ENCODE measurements at places on chromosomes 4 and X.

GRCh38 chr4:123449780-123450179 is 53.2 kb downstream of the SPRY1 start:
- peak; percentile 56 for DNase-seq

DNA sequence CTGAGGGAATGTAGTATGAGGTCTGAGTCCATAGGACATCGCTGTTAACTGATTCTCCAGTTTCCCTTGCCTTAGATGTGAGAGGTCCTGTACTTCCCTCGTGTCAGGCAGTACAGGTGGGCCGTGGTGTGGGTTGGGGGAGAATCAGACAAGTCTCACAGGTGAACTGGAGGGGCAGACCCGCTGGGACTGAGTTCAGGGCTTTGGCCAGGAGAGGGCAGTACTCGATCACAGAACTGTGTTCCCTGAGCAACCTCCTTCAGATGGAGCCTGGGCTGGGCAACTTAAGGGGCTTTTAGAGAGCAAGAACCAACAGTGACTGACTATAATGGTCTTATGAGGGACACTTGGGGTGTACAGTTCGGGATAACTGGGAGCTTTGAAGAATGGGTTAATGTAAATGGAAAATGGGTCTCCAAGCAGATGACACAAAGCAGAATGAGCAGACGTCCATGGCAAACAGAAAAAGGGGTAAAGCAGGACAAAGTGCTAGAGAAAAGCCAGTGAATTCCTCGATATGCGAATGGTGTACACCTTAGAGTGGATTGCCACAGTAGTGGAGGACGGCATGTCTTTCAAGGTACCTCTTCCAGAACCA is 83.6 kb downstream of the CCNG2 start:
- peak; percentile 8 for DNase-seq

GRCh38 chr4:102678695-102679335 is 82.0 kb downstream of the MANBA start:
- DNase-seq, result no peak

DNA sequence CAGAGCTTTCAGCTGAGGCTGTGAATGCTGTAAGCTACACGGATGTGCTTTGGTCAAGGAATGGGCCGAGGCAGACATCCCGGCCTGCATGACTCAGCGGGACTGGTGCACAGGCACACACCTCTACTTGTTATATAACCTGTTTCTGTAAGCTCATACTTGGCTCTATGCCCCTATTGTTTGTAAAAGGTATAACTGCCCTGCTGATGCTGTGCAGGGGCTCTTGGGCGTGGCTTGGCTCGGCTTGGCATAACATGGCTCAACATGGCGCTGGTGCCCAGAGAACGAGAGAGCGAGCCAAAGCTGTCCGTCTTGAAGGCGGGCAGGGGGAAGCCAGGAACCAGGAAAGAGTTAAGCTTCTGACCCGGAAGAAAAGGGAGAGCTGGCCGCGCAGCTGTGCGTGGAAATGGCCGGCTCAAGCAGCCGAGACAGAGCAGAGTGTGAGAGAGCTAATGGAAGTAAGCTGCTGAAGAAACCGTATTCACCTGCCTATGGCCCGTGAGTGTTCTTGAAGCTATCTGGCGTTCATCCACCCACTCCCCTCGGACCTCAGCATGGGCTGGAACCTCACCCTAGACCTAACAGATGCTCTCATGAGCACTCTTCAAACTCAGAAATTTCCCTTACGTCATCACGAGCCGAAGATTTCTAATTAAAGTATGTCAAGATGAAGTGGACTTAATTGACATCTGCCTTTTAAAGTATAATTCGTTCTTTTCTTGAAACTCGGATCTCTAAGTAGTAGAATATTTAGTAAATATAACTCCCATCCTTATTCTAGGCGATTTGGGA is 286.3 kb upstream of the AGA start:
- no peak for DNase-seq

DNA sequence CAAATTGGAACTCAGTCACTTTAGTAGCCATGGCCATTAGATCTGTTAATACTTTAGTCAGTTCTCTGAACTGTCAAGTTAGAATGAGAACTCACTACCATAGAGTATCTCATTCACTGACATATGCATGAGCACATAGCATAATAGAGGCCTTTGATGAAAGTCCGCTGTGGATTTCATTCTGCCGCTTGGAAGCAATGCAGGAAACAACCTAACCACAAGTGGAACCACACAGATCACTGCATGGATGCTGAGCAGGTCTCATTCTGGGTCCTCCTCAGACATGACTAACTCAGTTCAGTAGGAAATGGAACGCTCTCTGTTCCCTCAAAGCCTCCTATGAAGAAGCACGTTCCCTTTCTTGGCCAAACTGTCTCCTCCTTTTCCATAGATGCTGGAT is 1624.8 kb upstream of the TENM3 start:
- DNase-seq, result no peak

- DNase-seq, result no peak
Observed at GRCh38 chrX:154829134-154829533, 5.3 kb downstream of the SMIM9 start.

DNA sequence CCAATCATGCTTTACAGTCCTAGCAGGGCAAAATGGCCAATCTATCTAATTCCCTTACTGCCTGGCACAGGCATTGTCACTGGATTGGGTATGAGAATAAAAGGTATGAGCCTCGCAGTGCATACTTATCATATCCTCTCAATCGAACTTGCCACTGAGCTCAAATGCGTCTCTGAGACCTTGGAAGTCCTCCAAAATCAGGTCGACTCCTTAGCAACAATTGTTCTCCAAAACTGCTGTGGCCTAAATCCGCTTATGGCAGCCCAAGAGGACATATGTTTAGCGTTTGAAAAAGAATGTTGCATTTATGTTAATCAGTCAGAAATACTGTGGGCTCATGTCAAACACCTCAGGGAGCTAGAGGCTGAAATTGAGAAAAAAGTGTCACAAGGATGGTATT is 69.7 kb downstream of the SPIN4 start:
- DNase-seq, result no peak

- peak; percentile 20 for DNase-seq
Observed at GRCh38 chr4:2105559-2105958, 46.4 kb downstream of the NAT8L start.

DNA sequence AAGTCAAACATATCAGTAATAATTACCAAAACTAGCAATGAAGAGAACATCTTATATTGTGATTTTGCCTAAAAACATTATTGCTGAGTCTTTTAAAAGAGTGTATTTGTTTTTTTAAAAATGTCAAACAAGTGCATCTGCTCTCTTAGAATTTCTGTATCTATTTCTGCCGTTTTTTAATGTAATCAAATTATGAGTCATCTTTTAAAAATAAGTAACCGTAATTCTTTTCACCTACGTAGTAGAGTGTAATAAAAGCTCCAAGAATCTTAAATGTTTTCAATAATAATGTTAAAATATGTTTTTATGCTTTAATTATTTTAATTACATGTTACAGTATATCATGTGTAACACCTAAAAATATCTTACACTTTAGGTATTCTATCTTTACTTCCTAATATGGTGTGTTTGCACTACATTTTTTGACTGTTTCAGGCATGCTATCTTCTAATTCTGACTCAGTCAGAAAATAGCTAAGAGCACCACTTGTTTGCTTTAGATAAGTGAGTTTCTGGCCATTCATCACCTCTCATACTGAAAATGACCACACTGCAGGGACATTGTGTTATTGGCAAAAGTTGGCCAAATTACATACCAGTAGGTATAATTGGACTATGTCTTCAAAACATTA is 368.5 kb downstream of the PCDH7 start:
- peak; percentile 76 for DNase-seq

DNA sequence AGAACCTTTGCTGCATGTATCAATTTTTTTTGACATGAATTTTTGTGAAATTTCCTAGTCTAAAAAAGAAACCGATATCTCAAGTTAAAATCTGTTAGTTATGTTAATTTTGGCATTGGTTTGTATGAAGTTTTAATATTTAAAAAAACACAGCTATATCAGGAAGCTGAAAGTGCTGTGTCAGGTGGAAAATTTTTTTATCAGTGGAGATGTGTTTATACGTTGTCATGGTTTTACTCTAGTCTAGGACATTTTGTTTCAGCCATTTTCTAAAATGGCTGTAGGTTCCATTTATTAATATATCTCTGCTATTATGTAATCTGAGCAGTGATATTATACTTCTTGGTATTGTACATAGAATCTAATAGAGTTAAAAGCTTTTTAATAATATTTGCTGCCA is 34.2 kb downstream of the OCRL start:
- no peak for DNase-seq

DNA sequence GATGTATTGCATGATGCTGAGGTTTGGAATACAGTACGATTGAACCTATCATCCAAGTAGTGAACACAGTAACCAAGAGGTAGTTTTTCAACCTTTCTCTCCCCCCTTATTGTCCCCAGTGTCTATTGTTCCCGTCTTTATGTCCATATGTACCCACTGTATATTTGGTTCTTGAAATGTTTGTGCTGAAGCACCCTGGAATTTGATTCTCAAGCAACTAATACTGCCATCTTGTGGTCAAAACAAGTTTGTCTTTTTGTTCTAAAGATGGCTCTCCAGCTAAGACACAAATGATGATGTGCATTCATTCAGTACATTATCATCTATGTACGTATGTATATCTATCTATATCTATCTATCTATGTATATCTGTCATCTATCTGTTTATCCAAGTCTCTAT is 33.5 kb upstream of the DCX start:
- no peak for DNase-seq

DNA sequence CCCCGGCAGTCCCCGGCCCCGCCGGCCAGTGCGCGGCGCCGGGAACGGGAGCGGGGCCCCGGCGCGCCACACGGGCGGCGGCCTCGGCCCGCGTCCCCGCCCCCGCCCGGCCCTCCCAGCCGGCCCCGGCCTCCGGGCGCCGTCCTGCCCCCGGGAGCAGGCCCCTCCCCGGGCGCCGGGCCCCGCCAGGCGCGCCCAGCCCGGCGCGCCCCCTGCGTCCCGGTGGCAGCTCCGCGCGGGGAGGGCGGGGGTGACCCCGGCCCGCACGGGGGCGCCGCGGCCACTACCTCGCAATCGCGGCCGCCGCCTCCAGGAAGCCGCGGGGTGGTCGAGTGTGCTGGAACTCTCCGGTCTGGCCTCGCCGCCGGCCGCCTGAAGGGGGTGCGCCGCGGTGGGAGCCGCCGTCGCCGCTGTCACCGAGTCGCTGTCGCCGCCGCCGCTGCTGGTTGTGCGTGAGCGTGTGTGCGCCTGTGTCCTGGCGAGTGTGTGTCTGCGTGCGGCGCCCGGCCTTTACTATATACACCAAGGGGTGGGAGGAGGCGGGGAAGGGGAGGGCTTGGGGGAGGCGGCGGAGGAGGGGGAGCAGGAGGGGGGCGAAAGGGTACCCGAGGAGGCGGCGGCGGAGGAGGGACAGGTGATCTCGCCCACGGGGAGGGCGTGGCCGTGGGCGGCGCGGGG is at the start of gene RAI2:
Gene RAI2, minus strand, starts transcription at position 488 of the 678 bp plus-strand sequence. CDS start 59,288 bp downstream, outside the sequence.
- DNase-seq, result no peak

DNA sequence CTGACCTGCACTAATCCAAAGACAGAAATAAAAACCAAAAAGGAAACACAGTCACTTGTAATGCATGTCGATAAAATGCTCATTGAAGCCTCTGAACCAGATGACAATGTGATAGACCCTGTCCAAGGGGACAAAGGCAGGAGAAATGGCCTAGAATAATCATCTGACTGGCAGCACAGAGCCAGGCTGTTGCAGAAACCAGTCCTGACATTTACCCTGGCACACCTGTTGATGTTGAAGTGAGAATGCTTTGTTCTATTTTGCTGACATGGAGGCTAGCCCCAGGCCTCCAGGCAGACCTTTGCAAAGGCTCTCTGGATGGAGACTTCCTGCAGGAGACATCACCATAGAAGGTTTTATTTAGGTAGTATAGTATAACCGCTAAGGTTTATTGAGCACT is 41.0 kb downstream of the TFDP3 start:
- DNase-seq, result no peak

DNA sequence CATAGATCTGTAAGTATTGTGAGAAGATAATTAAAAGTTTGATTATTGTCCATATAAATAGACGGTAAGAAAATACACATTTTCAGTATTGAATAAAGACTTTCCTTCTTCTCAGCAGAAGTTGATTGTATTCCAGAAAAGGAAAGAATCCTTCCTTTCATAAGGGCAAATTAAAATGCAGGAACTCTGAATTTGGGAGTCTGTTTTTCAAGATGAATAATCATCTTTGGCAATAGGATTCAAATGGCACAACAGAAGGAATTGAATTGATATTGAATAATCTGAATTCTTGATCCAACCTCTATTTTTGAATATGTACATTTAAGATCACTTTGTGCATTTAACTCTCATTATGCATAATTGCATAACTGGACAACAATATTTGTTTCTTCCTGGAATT is 149.3 kb downstream of the DMD start:
- DNase-seq, result no peak

GRCh38 chrX:96474029-96474740 is 210.5 kb upstream of the DIAPH2 start:
- DNase-seq, result peak; percentile 27

- no peak for DNase-seq
Observed at GRCh38 chrX:29143356-29143755, 556.1 kb downstream of the IL1RAPL1 start.

DNA sequence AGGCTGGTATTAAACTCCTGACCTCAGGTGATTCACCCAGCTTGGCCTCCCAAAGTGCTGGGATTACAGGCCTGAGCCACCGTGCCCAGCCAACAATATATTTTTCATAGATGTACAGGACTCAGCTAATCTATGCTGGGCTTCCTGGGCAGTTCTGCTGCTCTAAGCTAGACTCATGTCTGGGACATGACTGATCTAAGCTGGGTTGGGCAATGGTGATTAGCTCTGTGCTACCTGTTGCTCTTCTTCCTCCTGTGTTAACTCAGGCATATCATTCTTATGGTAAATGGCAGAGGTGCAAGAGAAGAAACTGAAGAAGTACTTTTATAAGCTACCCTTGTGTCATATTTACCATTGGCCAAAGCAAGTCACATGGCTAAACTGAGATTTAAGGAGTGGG is 11.4 kb upstream of the SUPT20HL2 start:
- DNase-seq, result no peak

DNA sequence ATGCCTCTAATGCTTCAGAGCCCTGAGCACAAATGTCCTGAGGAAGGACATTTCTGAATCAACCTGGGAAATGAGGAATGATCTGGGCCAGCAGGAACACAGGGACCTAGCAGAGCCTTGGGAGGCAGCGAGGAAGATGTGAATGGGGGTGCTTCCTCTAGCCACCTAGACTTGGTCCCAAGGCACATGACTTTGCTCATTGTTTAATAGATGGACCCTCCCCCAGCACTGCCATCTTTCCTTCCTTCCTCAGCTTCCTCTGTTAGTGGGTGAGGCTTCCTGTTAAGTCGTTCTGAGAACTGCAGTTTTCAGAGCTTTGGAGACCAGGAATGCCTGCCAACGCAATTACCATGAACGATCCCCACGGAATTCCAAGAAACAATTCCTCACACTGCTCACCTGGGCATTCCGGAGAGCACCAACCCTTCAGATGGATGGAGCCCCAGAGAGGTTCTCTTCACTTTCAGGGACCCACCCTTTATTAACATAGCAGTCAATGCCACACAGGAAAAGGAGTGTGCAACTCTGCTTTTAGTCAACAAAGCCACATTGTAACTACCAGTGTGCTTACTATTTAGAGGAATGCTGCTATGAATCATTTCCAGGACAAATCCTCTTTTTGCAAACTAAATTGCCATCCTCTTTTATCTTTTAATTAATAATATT is 48.5 kb upstream of the STIM2 start:
- DNase-seq, result no peak

GRCh38 chr4:174260099-174260498 is 23.4 kb downstream of the FBXO8 start:
- DNase-seq, result peak; percentile 48

Measured in HCEC 1CT (cell line).